ENCODE measurements at places on chromosomes 6 and 20.

DNA sequence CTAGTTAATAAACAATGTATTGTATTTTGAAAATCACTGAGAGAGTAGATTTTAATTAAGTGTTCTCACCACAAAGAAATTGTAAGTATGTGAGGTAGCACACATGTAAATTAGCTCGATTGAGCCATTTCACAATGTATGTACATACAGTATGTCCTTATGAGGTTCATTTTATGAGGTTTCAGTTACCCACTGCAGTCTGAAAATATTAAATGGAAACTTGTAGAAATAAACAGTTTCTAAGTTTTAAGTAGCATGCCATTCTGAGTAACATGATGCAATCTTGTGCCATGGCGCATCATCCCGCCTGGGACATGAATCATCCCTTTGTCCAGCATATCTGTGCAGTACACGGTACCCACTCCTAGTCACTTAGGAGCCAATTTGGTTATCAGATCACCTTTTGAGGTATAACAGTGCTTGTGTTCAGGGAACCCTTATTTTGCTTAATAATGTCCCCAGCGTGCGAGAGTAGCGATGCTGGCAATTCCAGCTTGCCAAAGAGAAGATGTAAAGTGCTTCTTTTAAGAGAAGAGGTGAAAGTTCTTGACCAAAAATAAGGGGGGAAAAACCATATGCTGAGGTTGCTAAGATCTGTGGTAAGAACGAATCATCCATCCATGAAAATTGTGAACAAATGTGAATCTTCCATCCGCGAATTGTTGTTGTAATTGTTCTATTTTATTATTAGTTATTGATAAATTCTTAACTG is 64.7 kb downstream of the KCNS1 start:
- DNase-seq, result no peak

- no peak for DNase-seq
Observed at GRCh38 chr6:24566020-24566767, 71.4 kb downstream of the ALDH5A1 start.

DNA sequence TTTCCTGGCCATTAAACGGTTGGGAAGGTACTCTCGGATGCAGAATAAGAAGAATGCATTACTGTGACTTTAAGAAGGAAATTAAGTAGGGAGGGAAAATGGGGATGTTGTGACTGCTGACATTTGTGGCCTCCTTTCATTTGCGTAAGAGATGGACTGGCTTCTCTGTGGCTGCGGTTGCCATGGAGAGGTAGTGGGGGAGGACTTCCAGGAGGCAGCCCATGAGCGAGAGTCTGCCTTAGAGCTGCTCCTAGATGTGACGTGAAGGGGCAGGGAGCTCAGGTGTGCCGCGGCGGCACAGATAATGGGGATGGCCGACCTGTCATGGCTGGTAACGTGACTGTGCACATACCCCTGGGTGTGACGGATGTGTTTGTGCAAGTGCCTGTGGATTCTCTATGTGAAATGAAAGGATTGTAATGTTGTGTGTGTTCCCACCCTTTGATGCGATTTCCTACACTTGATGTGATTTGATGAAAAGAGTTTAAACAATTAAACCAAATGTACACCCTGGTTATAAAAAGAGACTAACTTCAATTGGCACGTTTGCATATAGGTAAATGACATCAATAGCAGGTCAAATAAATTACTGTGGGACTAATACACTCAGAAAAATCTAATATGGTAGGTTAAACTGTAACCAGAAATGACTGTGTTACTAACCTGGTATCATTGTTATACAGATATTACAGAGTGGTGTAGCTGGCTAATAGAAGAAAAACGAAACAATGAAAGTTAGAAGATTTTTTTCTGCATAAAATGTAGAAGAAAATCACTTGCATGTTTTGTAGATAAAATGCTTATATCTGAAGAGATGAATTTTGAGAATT is 48.9 kb downstream of the HIVEP1 start:
- peak; percentile 46 for DNase-seq

DNA sequence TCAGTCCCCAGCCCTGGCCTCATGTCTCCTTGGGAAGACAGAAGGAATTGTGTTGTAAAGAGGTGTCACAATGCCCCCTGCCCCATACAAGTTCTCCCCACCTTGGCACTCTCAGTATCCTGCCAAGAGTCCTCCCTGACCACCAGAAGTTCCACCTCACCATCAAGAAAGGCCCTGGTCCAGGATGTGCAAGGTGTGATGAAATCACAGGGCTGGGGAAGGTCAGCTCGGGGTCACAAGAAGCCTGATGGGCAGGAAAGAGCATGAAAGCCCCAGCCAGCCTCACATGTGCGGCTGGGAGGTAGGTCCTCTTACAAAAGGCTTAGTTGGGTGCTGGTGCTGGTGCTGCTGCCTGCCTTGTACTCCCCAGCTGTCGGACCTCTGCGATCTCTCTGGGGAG is 12.9 kb upstream of the C6orf132 start:
- no peak for DNase-seq

- DNase-seq, result no peak
Observed at GRCh38 chr20:16514140-16514539, 59.1 kb downstream of the KIF16B start.

- DNase-seq, result no peak
Observed at GRCh38 chr20:3633913-3634478, 29.2 kb downstream of the GFRA4 start.

DNA sequence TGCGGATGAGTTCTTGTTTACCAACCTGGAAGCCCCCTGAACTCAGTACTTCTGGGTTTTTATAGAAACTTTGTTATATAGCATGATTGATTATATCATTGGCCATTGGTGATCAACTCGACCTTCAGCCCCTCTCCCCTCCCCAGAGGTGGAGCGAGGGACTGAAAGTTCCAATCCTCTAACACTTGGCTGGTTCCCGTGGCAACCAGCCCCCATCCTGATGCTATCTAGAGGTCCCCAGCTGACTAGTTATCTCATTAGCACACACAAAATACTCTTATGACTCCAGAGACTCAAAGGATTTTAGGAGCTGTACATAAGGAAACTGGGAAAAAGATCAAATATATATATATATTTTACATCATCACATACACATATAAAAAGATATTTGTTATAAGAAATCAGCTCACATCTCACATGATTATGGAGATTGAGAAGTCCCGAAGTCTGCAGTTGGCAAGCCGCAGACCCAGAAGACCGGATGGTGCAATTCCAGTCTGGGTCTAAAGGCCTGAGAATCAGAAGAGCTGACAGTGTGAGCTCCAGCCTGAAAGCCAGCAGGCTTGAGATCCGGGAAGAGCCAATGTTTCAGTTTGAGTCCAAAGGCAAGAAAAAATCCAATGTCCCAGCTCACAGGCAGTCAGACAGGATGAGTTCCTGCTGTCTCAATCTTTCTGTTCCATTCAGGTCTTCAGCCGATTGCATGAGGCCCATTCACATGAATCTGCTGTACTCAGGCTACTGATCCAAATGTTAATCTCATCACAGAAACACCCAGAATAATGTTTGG is 179.3 kb upstream of the DTNBP1 start:
- DNase-seq, result no peak

DNA sequence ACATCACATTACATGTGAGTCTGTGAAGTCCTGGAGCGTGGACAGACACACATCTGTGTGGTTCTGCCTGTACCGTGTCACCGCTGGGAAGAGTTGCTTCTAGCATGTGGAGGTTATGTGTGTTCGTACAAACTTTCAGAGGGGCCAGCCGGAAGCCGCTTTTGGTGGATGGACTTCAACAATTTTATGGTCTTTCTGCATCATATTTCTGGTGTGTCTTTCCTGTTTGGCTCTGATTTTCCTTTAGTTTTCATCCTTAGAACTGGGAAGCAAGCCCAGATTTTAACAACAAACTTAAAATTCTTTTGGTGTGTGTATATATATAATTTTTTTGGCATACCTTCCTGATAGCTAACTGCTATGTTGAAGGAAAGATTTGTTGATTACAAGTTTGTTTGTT is 71.2 kb downstream of the TIAM2 start:
- DNase-seq, result no peak
